CMK (cell line): ENCODE measurements at places on chromosomes 11 and 22.

DNA sequence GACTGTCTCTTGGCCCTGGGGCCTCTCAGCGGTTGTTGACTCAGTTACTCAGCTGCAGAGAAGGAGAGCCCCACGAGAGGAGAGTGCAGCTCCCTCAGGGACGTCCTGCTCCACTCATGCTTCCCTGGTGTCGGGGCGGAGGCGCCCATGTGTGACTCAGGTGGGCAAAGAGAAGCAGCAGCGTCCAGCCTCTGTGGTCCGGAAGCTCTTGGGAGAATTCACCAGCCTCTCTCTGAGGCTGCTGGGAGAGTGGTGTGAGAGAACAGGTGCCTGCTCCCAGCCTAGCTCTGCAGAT is 25.7 kb downstream of the GLB1L2 start:
- no peak for DNase-seq

DNA sequence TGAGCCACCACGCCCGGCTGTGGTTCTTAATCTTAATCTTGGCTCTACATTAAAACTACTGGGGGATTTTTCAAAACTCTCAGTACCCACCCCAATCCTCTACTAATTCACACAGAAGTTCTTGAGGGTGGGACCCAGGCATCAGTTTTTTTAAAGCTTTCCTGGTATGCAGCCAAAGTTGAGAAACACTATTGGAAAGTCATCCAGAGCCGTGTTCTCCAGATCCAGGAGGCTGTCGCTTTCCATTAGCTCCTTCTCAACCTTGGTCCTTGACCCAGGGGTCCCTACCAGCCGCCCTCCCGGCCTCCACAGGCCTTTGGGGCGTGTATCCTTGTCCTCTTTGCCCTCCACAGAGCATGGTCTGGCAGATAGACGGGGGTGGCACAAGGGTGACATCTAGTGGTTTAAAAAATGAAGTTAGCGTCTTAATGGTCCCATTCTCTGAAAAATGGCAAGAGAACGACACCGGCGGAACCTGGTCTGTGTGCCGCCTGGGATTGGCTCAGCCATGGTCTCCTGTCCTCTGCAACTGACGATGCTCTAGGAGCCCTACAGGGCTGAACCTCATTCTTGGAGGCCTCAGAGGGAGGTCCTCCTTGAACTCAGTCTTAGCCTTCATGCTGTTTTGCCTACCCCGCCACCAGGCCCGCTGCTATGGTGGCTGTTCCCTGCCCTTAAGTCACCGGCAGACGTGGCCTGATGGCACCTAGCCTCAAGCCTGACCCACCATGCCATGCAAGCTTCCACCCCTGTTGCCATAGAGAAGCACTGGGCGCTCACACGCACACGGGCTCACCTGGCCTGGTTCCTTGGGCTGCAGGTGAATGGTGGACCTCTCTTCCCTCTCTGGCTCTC is 152.0 kb upstream of the SYN3 start:
- DNase-seq = peak; percentile 7

DNA sequence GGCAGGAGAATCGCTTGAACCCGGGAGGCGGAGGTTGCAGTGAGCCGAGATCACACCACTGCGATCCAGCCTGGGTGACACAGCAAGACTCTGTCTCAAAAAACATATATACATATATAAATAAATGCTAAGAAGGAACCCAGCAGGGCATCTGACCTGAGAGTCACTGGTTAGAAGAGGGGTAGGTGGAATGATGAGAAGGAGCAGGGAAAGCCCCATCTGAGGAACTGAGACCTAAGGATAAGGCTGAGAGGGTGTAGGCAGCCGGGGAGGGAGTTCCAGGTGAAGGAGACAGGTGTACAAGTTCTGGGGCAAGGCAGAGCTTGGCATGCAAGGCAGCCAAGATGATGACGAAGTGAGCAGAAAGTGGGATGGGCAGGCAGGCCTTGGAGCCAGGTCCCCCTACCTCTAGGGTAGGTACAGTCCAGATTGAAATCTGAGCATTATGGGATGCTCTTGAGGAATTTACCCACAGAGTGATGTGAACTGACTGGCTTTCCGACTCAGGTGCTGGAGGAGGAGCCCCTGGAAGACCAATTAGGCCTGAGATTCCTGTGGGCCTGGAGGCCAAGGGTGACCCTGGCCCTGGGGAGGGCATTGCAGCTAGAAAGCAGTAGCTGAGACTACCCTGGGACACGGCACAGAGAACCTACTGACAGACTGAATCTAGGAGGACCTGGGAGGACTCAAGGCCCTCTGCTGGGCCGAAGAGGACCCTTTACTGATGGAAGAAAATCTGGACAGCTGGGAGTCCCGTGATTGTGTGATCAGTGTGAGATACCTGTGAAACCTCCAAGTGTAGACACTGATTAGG is 22.8 kb downstream of the KLHL22 start:
- no peak for DNase-seq

GRCh38 chr11:124592627-124593026 is 18.6 kb upstream of the PANX3 start:
- DNase-seq = no peak

DNA sequence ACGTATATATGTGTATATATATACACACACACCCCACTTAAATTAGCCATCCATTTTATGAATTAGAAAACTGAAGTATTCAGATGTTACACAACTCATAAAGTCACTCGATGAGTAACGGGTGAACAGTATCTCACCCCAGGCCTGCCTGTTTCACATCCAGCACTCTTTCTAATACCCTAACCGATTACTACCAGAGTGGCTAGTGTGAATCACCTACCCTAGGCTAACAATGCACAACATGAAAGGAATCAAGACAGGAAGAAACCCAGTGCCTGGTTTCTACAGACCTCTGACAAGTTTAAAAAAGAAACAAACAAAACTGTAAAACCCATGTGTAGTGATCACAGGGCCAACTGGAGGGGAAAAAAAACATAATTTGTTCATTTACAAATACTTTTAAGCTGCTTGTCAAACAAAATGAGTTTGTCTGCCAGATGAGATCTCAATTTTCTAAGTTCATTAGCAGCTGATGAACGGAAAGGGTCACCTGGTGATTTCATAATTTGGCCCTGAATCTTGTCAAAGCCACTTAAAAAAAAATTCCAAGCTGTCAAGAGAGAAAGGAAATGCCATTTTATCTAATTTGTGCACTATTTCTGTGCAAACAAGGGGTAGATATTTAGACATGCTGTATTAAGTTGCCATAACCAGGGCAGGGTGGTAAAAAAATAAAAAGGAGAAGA is 134.8 kb downstream of the LARGE1 start:
- DNase-seq = no peak

DNA sequence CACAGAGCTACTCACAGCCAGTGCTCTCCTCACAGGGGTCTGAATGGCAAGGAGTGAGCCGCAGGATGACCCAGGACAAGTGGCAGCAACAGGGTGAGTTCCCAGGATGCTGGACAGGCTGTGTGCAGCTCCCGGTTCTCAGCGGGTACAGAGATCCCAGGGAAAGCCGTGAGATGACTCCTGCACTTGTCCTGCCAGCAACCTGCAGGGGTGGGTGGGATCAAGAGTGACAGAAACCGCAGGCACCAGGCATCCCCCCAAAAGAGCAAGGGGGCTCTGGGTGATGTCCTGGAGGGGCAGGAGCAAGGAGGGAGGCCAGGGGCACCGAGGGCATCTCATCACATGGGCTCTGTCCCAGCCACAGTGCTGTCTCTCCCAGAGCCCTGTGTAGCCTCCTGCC is 15.9 kb upstream of the PRODH start:
- DNase-seq = no peak

DNA sequence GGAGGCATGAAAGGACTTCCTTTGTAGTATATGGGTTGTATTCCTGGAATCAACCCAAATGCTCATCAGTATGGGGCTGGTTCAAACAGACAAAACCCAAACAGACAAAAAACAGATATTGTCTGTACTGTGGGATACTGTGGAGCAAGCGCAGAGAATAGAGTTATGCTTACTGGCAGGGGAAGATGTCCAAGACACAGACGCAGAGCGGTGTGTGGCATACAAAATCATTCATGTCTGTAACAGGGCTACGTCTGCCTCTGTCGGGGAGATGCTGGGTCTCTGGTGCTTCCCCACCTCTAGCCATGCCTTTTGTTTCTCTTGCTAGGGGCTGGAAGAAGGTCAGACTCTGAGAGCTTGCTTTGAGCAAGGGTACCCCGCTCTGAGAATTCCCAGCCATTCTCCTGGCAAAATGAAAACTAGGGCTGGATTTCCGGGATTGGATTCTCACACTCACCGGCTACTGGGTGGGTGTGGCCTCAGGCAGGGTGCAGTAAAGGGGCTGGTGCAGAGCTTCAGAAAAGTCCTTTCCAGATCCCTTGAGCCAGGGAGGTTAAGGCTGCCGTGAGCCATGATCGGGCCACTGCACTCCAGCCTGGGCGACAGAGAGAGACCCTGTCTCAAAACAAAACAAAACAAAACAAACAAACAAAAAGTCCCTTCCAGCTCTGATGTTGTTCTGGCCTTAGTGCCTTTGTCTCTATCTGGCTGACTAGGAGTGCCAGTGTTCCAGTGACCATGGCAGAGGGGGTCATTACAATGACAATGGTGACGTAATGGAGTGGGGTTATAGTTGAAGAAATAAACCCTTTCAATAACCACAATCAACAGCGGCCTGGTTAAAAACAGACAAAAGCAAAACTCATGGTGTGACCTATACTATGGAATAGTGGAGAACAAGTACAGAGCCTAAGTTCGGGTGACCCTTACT is 2.9 kb upstream of the ABCC8 start:
- no peak for DNase-seq

GRCh38 chr22:30979932-30980331 is 10.9 kb downstream of the TUG1 start:
- no peak for DNase-seq

GRCh38 chr11:127616158-127616557 is 615.6 kb upstream of the KIRREL3 start:
- no peak for DNase-seq

- DNase-seq = no peak
Measured at GRCh38 chr11:76207642-76208401, 1.5 kb upstream of the WNT11 start.

GRCh38 chr11:124193221-124194010 is 10.3 kb downstream of the OR10D3 start:
- DNase-seq = no peak

- no peak for DNase-seq
Measured at GRCh38 chr11:9563196-9563730, 10.2 kb upstream of the WEE1 start.

GRCh38 chr22:44200451-44200850 is 19.7 kb downstream of the PARVG start:
- no peak for DNase-seq

GRCh38 chr11:12628314-12628713 is 45.9 kb upstream of the TEAD1 start:
- no peak for DNase-seq

DNA sequence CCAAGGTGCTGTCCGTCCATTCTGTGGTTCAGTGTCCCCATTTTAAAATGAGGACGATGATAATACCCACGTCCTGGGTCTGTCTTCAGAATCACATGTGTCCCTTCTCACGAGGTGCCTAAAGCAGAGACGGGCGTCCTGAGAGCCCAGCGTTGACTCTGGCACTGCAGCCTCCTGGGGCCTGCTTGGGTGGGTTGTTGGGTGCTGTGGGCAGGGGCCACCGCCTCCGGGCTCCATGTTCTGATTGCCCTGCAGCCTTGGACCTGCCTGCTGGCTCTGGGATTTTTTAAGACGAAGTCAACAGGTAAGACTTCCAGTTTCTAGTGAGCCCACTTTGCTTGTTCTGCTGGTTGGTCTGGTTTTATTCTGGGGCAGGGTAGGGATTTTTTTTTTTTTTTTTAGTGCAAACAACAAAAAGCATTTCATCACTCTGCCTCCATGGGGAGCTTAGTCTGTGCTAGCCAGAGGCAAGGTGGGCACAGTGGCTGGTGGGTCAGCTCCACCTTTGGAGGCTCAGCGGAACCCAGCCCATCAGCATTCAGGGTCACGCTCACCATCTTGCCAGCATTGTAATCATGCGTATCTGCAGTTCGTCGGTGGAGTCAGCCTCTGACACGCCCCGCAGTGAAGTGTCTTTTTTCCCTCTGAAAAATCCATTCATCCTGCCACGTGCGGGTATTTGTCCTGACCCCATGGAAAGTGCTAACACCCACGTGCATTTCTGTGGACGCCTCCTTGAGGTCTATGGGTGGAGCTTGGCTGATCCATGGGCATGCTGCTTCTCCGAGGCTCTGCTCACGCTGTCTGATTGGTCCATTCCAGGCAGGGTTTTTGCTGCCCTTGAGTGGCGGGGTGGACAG is 28.3 kb downstream of the NADSYN1 start:
- no peak for DNase-seq

DNA sequence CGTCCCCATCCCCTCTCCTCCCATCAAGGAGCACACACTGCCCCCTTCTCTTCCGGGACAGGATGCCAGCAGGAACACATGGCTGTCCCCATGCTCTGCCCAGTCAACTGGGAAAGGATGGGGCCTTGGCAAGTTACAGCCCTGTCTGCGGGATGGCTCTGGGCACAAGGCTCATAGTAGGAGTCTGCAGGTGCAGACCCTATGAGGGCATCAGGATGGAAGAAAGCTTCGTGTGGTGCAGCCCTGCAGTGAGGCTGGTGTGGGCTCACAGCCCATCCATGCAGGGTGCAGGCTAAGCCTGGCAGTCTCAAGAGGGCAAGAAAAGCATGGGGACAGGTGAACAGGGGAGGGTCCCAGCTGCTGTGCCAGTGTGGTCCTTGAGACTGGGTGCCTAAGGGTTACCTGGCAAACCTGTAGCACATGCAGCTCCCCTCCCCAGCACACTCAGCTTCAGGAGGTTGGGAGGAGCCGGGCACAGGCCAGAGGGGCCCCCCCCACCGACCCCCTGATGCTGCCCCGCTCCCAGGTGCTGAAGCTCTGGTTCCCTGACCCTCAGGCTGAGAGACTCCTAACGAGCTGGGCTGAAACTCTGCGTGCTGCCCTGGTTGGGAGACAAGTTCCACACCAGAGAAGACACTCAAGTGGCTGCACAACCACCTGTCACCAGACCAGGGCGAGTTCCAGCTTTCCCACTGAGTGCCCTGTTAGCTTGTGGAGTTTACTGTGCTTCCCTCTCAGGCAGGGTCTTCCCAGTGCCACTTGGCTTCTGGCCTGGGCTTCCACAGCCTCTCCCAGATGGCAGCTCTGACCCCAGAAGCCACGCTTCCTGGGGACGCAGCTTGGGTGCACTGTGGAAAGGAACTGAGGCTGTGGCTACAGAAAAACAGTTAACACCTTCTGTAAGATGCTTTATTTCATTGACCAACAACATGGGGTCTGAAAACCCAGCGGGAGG is 3.3 kb upstream of the SCARF2 start:
- DNase-seq = no peak

GRCh38 chr11:33273656-33274055 is 16.5 kb downstream of the HIPK3 start:
- DNase-seq = no peak

GRCh38 chr11:112437096-112437495 is 176.4 kb upstream of the PLET1 start:
- no peak for DNase-seq

GRCh38 chr11:70135625-70136059 is 57.5 kb downstream of the ANO1 start:
- no peak for DNase-seq

DNA sequence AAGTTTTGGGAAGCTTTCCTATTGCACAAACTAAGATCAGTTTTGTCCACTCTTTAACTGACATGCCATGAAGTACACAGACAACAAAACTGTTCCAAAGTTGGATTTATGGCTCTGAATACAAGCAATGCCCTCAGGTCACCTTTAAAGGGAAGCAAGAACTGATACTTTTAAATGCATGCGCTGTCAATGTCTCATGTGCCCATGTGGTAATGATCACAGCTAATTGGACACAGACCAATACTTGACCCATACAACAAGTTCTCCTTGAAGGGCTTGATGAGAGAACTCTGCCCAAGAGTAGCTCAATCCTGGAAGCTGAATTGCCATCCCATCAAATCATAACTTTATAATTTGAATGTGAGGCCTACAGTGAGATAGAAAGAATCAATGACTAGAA is 624.9 kb downstream of the ETS1 start:
- no peak for DNase-seq

GRCh38 chr11:61281581-61282250 is 13.4 kb downstream of the VWCE start:
- DNase-seq = peak; percentile 15
